ENCODE measurements at places on chromosomes 6 and 20.
A peak's percentile ranks its signal among the peaks of the same experiment; 100 is the strongest.

- DNase-seq, result no peak
Measured at GRCh38 chr6:100775667-100776066, 105.5 kb downstream of the ASCC3 start.

- DNase-seq, result peak; percentile 23
Measured at GRCh38 chr6:119313937-119314884, 35.4 kb downstream of the MAN1A1 start.

DNA sequence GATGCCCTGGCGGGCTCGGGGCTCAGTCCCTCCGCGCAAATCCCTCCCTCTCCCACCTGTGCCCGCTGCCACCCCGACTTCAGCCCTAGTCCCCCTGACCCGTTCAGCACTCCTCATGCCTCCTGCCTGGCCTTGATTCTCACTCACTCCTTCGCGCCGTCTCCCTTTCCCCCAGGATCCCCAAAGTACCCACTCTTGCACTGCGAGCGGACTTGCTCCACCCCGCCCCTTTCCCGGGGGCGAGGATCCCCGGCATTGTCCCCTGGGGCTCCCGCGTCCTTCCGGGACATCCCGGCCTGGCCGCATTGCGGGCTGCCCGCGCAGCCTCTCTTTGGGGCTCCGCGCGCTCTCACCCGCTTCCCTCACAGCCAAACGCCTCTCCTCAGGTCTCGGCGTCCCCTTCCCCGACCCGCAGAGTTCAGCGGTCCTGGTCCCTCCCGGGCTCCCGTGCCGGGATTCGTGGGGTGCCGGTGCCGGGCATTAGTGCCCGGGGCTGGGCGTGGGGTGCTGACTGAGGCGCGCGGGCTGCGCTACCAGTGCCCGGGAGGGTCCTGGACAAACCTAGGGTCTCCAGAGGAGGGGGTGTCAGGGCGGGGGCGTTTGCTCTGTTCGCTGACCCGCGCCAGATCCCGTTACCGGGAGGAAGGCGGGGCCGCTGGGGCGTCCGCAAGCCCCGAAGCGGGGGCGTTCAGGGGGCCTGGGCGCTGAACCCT lies 45.5 kb upstream of the SUPT3H start:
- DNase-seq, result peak; percentile 67

DNA sequence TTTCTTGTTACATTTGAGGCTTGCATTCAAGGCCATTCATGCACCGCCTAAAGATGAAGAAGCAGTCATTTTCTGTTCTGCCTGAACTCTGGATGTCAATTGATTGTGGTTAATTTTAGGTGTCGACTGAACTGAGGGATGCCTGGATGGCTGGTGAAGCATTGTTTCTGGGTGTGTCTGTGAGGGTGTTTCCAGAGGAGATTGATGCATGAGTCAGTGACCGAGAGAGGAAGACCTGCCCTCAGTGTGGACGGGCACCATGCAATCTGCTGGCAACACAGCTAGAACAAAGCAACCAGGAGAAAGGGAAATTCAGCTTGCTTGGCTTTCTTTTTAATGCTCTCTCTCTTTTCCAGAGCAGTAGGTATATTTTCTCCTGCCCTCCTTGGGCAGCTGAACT lies 164.1 kb upstream of the ECI2 start:
- DNase-seq, result no peak

- DNase-seq, result peak; percentile 9
Measured at GRCh38 chr20:46970937-46971630, 76.4 kb downstream of the EYA2 start.

DNA sequence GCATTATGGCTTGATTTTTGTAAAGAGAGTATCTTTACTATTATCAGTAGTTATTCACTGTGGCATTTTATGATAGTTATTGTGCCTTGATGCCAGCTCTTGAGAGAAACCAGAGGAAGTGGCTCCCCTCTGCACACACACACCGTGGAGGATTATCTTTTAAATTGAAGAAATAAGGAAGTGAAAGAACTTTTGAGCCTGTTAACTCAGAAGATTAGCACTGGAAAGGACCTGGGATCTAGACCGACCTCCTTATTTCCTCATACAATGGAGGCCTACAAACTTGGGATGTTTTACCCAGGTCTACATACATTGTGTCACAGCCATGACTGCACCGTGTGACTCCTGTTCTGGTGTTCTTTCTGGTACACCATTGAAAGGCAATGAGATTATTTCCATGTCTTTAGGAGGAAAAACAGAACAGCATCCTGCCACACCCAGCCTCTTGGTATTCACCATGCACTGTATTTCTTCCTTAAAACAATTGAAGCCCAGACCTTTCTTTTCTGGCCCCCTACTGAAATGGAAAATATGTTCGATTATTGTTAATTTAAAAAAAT lies 40.6 kb downstream of the HECA start:
- DNase-seq, result no peak

DNA sequence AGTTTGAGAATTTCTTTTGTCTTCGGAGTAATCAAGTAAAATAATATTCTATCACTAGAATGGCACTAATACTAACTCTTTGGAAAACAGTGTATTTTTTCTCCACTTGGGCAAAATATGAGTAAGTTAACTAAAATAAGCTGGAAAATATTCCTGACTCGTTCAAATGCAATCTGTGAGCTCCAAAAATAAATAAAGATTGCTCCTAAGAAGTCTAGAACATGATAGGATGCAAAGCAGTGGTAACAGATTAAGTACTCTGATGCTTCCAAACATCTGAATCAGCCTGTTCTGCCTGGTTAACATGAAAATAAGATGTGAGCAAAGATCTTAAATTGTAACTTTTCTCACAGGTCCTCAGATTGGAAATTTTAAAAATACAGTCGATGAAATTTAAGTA lies 285.1 kb upstream of the ID4 start:
- DNase-seq, result no peak

DNA sequence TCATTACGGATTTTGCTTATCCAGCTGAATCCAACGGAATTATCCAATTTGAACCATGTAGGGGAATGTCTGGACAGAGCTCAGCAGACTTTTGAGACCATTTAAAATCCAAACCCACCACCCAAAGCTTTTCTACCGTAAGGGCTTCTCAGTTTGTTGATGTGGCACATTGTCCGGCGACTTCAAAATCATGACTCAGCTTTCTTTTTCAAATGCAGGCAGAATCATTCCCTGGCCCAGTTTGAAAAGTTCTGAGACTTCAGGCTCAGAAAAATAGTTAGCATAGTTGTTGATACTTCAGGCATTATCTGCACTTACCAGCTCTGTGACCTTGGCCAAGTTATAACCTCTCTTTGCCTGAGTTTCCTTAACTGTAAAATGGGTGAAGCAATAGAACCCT lies 182.2 kb downstream of the PTPRT start:
- no peak for DNase-seq

- DNase-seq, result no peak
Measured at GRCh38 chr6:28003661-28004060, 46.6 kb downstream of the OR2B6 start.

DNA sequence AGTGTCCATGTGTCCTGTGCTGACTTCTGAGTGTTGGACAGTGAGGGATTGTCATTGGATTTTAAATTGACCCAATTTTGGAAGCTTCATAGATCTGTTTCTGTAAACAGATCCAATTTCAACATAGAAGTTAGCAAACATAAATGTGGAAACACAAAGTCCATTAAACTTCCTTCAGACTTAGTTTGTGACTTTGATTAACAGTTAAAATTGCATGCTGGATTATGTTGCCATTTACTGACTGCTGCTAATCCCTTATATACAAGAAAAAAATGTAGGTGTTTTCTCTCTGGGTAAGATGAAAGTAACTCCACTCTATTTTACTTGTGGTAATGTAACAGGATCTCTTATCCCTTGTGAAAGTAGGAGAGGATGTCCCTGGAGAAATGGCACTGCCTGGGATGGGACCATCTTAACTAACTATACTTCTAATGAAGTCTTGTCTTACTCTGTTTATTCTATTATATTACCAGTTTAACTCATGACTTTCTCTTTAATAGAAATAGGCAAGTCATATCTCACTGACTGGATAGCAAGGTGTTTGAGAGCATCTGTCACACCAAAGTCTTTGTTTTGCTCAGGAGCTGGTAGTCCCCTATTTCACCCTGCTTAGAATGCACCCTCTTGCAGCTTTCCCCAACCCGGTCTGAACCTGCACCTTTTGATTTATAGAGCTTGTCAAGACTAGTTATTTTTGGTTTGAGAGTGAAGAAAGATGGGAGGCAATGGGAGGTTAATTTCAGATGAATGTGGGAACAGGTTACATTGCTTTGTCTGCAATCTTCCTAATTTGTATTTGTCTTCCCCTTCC lies 7.2 kb downstream of the TPX2 start:
- no peak for DNase-seq

- DNase-seq, result no peak
Measured at GRCh38 chr6:140032189-140032588, 657.7 kb upstream of the CITED2 start.

GRCh38 chr6:33372526-33373123 lies 19.0 kb upstream of the KIFC1 start:
- no peak for DNase-seq

- DNase-seq, result peak; percentile 1
Measured at GRCh38 chr20:25283221-25283951, 35.5 kb downstream of the PYGB start.

- DNase-seq, result no peak
Measured at GRCh38 chr6:9204171-9204570, 768.8 kb upstream of the SLC35B3 start.

DNA sequence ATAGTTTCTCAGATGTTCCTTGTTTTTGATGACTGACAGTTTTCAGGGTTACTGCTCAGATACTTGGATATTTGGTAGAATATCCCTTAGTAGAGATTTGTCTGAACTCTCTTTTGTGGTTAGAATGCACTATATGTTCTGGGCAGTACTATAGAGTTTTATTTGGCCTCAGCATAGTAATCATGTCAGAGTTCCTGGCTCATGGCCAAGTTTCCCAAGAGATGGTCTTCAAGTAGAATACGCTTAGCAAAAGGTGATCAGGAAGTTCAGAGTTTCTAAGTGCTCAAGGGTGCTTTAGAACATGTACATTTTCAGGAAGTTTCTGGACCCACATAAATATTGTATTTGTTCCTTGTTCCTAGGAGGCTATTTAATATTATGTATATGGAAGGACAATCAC lies 1209.7 kb upstream of the GJE1 start:
- no peak for DNase-seq

GRCh38 chr6:135114355-135115145 lies 59.9 kb upstream of the HBS1L start:
- DNase-seq, result peak; percentile 73

- DNase-seq, result peak; percentile 85
Measured at GRCh38 chr6:24583463-24584381, 62.3 kb downstream of the KIAA0319 start.

DNA sequence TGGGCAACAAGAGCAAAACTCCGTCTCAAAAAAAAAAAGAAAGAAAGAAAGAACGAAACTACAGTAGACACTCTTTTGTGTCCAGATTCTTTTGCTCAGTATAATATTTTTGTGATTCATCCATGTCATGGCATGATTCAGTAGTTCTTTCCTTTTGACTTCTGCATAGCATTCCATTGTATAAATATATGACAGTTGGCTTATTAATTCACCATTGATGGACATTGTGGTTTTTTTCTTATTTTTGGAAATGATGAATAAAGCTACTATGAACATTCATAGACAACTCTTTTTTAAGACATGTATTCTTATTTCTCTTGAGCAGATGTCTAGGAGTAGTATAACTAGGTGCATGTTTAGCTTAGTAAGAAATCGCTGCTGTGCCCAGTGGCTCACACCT lies 10.3 kb upstream of the IER3 start:
- no peak for DNase-seq

- no peak for DNase-seq
Measured at GRCh38 chr6:71766146-71766760, 120.1 kb upstream of the RIMS1 start.

- DNase-seq, result peak; percentile 64
Measured at GRCh38 chr20:50464026-50464724, 46.0 kb upstream of the PTPN1 start.

GRCh38 chr20:64106435-64106961 lies 867 bp downstream of the NPBWR2 start:
- DNase-seq, result no peak

DNA sequence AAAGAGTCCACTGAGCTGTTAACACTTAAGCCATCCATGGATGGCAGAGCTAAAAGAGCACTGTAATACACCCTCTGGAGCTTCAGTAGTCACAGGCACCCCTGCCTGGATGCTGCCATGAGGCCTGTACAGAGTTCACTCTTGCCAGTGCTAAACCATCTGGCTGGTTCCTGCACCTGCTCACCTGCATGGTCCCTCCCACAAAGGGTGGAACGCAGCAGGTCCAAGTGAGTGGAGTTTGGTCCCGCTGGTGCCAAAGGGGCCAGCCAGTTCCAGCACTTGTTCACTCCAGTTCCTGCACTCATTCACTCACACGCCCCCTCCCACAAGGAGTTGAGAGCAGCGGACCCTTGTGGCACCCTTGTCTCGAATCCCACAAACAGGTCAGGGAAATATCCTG lies 503.5 kb downstream of the HACE1 start:
- DNase-seq, result no peak

GRCh38 chr6:5679691-5680090 lies 327.0 kb downstream of the NRN1 start:
- DNase-seq, result no peak

DNA sequence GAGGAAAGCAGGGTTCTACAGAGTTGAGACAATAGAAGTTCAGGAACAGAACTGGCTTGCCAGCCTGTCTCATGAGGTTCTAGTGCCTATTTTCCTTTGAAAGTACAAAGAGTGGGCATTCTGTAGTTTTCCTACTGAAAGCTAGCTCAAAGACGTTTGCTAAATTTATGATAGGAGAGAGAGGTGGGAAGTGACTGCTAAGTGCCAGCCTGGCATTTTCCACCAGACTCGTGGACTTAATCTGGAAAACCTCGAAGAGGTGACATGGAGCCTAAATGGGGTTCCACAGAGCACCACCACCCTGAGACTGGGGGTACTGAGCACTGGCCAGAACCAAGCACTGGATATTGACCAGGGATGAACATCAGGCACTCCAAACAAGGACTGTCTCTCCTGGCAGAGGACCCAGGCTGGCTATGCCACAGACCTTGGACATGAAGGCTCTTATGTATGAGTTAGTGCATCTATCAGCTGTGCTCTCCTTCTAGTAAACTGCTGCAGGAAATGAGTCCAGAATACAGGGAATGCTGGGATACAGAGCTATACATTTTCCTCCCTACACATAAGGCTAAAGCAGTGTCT lies 7.1 kb downstream of the PEX6 start:
- DNase-seq, result no peak

GRCh38 chr20:45337367-45338120 lies 10.7 kb downstream of the SDC4 start:
- no peak for DNase-seq

DNA sequence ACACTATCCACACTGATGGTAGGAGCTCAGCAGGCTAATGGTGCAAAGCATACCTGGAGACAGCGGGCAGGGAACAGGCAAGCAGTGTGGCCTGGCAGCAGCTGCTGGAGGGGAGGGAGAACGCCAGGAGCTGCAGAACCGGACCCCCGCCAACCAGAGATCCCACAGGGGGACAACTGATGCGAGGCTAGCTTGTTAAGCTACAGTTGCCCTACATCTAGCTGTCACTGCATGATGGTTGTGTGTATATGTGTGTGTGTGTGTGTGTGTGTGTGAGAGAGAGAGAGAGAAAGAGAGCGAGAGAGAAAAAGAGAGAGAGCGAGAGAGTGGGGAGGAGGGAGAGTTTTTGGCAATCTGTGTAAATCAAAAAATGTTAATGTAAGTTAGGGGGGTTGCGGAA lies 69.7 kb upstream of the NHSL1 start:
- no peak for DNase-seq
